HCEC 1CT (cell line): ENCODE measurements at places on chromosomes 7 and 10.

DNA sequence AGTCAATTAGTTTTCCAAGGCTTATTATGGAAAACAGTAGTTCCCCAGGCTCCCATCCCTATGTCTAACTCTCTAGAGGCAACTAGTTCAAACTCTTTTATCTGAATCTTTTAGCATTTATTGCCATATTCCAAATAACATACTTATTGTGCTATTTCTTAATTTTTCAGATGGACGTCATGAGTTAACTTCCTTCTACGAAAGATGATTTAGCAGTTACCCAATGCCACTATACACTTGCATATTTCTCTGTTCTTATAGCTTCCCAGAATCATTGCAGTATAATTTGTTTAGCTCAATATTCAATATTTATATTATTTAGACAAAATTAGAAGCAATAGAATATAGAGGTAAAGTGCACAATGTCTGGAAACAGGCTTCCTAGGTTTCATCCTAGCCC, 52.8 kb downstream of the REEP3 start:
- no peak for DNase-seq

- DNase-seq, result no peak
Observed at GRCh38 chr7:116955801-116956476, 2.6 kb downstream of the ST7 start.

GRCh38 chr7:65983965-65984658, 2.1 kb upstream of the GUSB start:
- no peak for DNase-seq

GRCh38 chr7:4744391-4745264, 30.8 kb upstream of the AP5Z1 start:
- DNase-seq, result peak; percentile 100

DNA sequence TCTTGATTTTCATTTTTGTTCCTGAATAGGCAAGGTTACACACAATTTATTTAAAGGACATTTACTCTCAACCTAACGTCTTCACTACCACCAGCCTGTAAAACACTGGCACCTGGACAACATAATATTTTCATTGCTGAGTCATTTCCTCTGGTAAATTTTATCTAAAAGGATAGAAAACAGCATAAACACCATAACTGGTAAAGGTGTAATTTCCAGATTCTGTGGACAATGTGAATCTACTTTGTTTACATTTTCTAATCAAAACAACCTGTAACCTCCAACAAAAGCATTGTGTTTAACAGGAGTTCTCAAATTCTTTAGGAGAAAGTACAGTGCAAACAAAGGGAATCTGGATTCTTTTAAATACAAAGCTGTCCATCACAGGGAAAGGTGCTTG, 472.0 kb upstream of the AKR1E2 start:
- peak; percentile 44 for DNase-seq

GRCh38 chr10:10644008-10644646, 373.5 kb upstream of the CELF2 start:
- peak; percentile 30 for DNase-seq

GRCh38 chr7:38178695-38179344, 775 bp downstream of the STARD3NL start:
- peak; percentile 24 for DNase-seq

DNA sequence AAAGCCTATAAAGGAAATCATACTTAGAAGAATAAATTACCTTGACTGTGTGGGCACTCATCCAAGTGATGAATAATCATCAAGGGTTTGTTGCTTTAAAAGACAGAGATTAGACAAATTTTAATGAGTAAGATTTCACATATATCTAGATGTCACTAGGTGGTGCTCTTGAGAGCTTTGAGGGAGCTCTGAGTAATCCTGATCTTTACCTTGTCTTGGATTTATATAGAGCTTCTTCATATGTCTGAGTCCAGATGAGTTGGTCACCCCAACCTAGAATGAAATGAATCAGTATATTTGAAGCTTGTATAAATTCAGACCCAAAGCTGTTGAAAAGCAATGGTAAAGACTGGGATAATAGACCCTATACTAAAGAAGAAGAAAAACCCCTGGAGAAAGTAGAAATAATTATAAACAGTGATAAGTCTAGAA, 3.7 kb downstream of the AGR2 start:
- DNase-seq, result peak; percentile 76

GRCh38 chr7:67631476-67631875, 634.8 kb downstream of the TYW1 start:
- DNase-seq, result no peak

- DNase-seq, result peak; percentile 26
Observed at GRCh38 chr7:17781491-17782215, 158.6 kb downstream of the SNX13 start.

GRCh38 chr10:24579448-24579847, 144.2 kb downstream of the ARHGAP21 start:
- no peak for DNase-seq

DNA sequence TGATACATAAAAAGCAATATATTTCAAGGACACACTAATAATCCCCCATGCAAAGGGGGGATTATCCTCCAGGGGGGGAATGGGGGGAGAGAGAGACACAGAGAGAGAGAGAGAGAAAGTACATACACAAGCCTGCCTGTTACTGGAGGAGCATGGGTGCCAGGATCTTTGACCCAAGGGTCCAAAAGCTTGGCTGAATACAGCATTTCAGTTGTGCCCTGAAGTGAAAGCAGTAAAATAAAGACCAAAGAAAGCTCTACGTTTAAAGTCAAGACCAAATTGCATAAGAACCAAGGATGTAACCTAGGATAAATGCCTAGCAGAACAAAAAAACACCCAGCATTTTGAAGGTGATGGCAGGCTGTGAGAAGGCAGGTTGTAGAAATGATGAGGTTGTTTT, 27.8 kb upstream of the ITGB8 start:
- DNase-seq, result no peak

- DNase-seq, result no peak
Observed at GRCh38 chr10:28147706-28148105, 148.8 kb upstream of the ODAD2 start.

- DNase-seq, result no peak
Observed at GRCh38 chr10:74857586-74857985, 31.2 kb downstream of the KAT6B start.

DNA sequence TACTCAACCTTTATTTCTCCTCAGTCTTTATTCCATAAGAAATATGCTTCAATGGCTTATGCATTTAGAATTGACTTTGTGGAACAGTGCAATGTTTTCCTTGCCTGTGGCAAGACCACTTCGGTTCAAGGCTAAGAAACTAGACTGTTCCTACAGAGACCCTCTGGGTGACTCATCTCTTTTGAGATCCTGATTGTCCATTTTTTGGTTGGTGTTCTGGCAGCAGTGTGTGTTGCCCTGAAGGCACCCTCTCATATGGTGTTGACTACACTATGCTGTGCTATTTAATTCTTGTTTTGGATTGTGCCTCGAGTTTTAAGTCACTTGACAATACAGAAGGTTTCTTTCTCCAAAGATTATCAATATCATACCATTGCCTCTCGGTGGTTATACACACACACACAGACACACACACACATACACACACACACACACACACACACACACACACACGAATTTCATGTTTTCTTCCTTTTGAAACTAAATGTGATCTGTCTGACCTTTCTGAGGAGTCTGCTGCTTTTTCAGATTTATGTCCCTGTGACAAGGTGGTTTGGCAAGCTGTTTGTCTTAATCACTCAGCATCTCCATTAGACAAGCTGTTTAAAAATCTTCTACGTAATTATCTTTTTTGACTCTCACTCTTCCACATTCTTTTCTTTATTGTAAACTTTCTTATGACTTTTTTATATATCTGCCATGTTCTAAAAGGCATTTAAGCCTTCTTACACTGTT, 187.2 kb downstream of the VTI1A start:
- no peak for DNase-seq

GRCh38 chr7:107978815-107979408, 24.0 kb downstream of the LAMB1 start:
- DNase-seq, result no peak
